Stimulated activated CD8-positive, alpha-beta memory T cell treated with anti-CD3 and anti-CD28 coated beads, Interleukin-2, amount 100 ng/mL, for 48 hours (primary cell): ENCODE measurements at places on chromosomes 5 and 9.

DNA sequence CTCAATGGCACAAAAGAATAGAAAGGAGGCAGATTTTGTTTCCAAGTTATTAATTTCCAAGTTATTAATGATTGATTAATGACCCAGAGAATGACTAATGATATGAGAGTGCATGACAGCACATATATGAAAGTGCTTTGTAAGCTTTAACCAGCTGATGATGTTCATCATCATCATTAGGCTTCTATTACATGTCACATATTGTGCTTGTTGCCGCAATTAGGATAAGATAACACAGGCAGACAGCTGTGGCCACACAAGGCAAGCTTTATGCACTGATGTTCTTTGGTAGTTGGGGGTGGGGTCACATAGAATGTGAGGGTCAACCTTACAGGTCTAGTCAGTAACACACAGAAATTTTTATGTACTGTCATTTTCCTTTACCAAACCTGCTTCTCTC lies 219.7 kb downstream of the TRPM3 start:
- no peak for DNase-seq

DNA sequence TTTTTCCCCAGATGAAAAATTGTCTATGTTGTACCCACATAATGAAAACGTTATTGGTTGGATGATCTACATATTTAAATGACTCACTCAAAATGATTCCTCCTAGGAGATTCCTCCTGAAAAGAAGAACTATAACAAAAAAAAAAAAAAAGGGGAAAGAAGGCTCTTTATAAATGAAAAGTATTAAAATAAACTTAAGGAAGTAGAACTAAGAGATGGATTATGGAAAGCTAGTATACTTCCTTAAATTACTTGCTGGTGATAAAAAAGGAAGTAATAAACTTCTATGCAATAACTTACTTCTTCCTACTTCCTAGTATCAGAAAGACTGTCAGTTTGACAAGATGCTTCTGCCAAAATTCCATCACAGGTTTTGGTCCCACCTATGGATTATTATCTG lies 1087.7 kb downstream of the CDH12 start:
- DNase-seq = no peak

DNA sequence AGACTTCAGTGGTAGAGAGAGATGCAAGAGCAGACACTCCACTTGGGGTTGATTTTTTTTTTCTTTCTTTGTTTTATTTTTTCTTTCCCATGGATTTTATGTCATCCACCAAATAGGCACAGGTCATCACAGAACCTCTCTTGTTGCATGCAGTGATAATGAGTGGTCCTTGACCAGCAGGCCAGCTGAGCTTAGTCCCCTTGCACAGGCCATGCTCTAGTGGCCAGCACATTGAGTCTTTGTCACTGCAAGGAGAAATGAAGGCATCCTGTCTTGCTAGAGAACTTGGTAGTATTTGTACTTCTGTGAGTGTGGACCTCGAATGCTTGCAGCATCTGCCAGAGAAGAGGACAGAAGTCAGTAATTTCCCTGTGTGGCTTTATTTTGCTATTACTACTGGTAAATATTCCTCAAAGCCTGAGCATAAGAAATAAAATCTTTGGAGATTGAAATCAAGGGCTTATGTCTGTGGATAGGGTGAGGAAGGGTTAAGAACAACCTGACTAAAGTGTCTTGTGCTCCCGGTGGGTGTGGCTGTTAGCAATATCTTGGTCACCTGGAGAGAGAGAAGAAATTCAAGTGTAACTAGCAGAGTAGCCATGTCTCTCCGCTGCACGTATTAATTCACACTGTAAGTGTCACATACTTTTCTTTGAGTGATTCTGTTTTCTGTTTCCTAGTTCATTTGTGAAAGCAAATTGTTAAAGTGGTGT lies 45.3 kb upstream of the NCS1 start:
- no peak for DNase-seq

DNA sequence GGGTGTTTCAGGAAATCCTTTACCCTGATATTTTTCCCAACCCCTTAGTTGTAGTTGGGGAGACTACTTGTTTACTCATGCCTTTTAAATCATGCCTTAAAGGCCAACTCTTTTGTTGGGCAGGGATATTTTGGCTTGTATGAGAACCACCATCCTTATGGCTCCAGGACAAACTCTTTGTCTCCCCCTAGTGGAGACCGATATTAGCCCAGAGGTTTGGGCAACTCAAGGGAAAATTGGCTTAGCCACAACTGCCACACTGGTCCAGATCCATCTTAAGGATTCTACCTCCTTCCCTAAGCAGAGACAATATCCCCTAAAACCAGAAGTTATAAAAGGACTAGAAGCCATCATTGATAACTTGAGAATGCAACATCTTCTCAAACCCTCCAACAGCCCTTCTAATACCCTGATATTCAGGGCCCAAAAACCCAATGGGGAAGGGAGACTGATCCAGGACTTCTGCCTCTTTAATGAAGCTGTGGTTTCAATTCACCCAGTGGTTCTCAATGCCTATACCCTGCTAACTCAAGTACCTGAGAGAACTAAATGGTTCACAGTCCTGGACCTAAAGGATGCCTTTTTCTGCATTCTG lies 100.9 kb upstream of the HCN1 start:
- no peak for DNase-seq

- no peak for DNase-seq
These were observed 2.8 kb upstream of the PFN3 start for GRCh38 chr5:177403102-177403791.
